T-helper 2 cell treated with Interferon-gamma antibody and Interleukin-4, amounts not matched to agents 5 μg/mL and 100 μg/mL, for 36 hours (primary cell): ENCODE measurements at places on chromosomes 2 and 18.

- DNase-seq = no peak
Measured at GRCh38 chr18:49811151-49811938, 2.0 kb downstream of the ACAA2 start.

GRCh38 chr2:200585730-200586643 is at the start of gene AOX1:
AOX1 (plus strand) TSS chr2:200586014; CDS start chr2:200586109, 95 bp downstream.
- no peak for DNase-seq

- no peak for DNase-seq
Measured at GRCh38 chr2:157304811-157305722, 20.6 kb downstream of the ERMN start.

- no peak for DNase-seq
Measured at GRCh38 chr18:69916412-69916811, 31.3 kb downstream of the CD226 start.
